ENCODE measurements at places on chromosomes 6 and 20.

DNA sequence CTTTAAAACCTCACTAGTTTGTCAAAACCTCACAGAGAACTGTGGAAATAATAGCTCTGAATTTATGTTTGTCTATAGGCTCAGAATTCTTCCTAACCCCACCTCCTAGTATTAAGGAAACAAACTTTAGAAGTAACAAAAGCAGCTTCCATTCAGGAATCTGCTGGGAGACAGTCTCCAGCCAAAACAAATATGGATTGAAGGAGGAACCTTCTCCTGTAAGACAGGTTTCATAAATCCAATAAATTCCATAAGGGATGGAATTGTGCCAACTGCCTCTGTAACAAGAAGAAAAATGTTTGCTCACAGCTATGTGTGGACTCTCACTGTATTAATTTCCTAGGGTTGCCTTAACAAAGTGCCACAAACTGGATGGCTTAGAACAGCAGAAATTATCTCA lies 7.5 kb downstream of the SYCP2 start:
- DNase-seq, result no peak

DNA sequence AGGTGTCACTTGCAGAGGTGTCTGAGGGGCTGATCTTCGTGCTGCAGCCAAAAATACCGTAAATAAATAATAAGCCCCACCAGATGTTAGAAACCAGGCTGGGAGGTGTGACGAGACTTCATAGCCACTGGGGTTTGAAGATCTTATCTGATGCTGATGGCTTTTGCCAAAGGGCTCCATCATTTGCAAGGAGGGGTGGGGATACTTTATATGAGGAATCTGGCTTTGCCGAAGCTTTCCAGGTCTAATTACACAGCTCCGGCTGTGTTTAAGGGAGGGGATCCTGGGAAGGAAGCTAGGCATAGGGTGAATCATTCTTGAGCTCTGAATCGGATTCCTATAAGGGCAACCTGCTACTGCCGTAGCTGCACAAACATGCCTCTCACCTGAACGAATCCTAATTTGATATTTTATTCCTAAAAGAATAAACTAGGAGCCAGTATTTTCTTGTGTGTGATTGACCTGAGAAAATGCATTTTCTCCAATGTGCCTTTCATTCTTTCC lies 249.6 kb downstream of the SOD2 start:
- DNase-seq, result no peak

- DNase-seq, result no peak
Measured at GRCh38 chr20:64220891-64221527, 34.5 kb upstream of the PCMTD2 start.

DNA sequence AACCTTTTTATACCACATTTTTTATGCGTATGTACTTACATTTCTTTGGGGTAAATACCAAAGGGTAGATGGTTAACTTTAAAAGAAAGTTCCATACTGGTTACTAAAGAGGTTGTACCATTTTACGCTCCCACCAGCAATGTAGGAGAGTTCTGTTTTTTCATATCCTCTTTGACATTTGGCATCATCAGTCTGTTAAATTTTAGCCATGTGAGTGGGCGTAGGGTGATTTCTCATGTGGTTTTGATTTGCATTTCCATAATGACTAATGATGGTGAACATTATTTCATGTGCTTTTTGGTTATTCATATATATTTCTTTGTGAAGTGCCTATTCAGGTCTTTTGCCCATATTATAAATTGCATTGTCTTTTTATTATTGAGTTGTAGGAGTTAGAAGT lies 194.2 kb downstream of the PRL start:
- DNase-seq, result no peak

DNA sequence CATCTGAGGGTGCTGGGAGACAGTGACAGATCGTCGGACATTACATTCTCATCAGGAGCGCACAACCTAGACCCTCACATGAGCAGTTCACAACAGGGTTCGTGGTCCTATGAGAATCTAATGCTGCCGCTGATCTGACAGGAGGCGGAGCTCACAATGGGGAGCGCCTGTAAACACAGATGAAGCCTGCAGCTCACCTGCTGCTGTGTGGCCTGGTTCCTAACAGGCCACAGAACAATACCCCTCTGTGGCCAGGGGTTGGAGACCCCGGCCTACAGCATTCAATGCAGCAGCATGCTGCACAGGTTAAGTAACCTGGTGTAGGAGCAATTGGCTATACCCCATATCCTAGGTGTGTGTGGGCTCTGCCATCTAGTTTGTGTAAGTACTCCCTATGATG lies 19.5 kb downstream of the ANKRD60 start:
- DNase-seq, result no peak

DNA sequence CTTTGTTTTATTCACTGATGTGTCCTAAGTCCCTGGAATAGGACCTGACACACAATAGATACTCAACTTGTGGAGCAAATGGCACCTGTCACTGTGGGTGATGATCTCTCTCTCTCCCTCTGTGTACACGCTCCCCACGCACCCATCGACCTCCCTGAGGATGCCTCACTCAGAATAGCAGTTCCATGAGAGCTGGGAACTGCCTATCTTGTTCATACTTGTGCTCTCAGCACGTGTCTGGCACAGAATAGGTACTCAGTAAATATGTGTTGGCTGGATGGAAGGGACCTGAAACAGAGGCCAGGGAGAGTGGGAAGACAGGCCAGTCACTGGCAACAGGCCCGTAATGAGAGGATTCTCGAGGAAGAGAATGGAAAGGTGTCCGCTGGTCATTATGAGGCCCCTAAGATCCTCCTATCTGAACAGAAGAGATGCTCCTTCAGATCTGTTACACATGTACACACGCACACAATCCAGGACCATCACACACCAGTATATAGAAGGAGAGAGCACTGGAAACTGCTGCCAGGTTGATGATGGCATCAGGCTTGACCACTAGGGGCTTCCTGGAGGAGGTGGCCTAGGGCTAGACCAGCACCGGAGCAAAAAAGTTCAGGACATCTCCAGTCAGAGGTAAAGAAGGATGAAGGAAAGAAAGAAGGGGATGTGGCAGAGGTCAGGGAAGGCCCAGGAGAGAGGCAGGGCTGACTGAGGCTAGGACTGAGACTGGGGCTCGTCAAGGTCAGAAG lies 30.9 kb downstream of the VEGFA start:
- DNase-seq, result no peak

DNA sequence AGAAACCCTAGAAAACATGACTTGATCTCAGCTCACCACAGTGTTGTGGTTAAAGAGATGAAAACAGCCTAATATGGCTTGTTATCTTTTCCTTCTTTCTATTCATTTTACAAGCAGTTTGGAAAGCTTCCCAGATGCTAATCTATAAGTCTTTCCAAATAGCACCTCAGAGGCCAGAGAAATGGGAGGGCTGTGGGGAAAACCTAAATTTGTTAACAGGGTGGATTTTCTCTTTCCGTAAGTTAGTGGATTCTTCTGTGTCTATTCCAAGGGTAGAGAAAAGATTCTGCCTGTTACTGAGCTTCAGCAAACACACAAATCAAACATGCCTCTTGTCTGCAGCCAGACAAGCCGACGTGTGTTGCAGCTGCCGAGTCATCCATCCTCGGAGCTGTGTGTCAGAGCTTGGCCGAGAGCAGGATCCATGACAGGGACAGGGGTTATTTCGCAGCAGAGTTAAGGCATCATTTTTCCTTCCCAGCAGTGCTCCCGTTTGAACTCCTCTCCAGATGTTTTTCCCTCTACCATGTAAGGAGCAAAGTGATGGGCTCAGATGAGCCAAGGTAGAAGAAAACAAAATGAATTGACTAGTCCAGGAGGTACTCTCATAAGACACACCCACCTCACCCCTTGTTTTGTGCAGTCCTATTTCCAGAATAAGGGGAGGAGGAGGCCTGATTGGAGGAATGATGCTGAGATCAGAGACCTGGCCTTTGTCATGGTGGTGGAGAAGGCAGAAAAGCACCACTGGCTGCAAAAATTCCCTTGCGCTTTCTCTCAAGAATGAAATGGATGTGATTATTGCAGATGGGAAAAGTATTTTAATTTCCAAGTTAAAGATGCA lies 560.0 kb downstream of the C6orf118 start:
- DNase-seq, result no peak
